ENCODE measurements at places on chromosomes 1 and 21.

- DNase-seq: no peak
Observed at GRCh38 chr1:109316506-109316905, 9.7 kb upstream of the MYBPHL start.

DNA sequence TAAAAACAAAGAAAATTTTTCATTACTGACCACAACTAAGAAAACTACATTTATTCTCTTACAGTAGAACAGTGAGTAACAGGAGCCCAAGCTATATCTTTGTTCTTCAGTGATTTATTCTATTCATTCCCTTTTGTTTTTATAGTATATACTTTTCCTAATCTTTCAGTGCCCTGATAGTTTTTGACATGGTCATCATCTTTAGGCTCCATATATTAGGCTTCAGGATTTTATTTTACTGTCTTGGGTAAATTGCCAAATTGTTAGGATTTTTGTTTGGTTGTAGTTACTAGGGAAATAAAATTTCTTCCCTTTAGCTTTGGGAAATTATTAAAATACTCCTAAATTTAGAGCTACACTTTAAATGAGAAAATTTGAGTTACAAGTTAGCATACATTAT lies 10.3 kb downstream of the FBXO28 start:
- no peak for DNase-seq

DNA sequence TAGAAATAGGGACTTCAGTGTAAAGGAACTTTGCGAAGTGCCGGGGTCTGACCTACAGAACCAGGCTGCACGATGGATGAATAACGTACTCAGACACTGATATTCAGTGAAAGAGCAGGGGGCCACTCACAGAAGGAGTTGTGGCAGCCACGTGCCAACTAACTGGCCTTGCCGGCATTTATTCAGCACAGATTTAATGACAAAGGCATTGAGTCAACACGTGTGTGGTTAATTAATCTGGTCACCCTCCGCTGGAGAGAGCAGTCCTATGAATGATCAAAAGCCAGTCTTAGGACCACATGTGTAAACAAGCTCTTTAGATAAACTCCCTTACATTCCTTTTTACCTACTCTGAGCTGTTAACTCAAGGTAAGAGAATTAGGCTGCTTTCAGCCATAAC lies 6.2 kb upstream of the B3GALT2 start:
- no peak for DNase-seq

DNA sequence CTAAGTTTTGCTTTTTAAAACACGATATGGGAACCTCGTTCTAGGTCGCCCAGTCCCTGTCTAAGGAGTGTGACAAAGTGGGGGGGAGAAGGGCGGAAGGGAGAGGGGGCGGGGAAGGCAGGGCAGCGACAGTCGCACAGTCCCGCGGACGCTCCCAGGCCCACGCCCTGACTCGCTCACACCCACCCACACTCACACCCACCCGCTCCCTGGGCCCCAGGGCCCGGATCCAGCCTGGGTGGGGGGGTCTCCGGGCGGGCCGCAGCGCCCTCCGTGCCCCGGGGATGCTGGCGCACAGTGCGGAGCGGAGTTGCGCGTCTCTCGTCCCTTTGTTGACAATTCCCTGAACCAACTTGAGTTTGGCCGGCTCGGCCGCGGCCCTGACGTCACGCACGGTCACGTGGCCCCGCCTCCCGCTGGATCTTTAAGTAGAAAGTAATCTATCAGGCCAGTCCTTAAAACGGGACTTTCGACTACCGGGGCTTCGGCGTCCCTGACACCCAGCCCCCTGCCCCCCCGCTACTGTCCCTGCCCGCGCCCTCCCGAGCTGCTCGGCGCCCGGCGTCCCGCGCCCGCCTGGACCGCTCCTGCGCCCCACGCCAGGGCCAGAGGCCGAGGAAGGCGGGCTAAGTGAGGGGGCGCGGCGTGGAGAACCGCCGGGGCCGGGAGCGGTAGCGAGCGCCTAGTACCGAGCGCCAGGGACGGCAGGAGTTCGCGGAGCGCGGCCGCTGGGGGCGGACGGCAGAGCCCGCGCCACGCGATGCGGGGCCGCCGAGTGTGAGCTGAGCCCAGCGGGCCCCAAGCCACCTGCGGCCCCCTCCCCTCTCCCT lies at the start of gene FOXD3:
Gene FOXD3, plus strand, starts transcription at position 454 of the 830 bp plus-strand sequence. CDS start 492 bp downstream, outside the sequence.
- no peak for DNase-seq

GRCh38 chr1:111217183-111217910 lies 10.2 kb upstream of the CHI3L2 start:
- no peak for DNase-seq

DNA sequence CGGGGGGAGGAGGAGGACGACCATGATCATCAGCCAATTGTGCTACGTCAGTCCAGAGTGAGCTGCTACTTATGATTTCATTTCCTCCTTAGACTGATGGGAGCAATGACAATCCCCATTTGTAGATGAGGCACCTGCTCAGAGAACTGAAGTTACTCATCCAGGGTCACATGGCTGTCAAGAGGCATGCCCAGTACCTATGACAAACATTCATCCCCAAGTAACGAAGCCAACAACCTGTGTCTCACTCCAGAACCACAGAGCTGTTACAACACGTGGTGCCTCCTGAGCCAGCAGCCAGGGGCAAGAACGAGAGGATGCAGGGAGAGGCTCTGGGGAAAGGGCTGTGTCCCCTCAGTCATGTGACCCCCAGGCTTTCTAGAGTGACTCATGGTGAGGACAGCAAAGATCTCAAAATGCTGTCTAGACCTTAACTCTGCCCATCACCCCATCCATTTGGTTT lies 93.6 kb downstream of the SIM2 start:
- DNase-seq: no peak

GRCh38 chr1:55196433-55197035 lies 18.6 kb downstream of the USP24 start:
- no peak for DNase-seq

DNA sequence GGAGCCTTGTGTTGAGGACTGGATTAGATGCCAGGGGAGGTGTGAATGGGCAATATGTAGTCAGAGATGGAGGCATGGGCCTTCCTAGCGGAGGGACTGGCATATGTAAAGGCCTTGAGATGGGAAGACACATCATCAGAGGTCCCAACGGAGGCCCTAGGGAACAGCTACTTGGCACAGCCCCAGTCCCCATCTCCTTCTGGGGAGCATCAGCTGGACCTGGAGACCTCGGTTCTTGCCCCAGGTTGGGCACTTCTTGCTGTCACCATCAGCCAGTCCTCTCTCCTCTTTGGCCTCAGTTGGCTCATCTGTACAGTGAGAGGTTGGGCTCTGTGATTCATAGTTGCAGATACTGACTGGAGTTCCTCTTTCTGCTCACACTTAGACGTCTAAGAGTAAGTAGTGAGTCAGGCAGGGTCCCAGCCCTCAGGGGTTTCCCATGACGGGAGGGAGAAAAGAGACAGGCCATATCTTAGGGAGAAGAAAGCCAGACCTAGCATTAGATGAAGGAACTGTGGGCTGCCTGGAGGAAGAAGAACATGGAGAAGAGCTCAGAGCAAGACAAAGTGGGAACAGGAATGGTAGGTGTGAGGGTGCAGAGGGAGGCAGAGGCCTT lies 3.4 kb upstream of the MARCKSL1 start:
- no peak for DNase-seq

DNA sequence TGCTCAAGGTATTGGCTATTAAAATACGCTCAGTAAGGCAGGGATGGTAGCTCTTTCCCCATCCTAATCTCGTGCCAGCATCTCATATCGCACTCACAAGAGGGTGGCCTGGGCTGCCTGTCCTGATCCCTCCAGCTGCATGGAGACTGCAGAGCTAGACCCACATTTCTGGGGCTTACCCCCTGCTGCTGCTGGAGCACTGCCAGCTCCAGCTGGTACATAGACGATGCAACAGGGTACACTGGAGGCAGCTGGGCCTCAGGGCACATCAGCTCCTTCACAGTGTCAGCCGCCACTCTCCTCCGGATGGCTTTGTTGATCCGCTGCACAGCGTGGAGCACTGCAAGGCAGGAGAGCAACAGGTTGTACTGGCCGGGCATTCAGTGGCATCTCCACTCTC lies 16.0 kb downstream of the IQGAP3 start:
- no peak for DNase-seq

DNA sequence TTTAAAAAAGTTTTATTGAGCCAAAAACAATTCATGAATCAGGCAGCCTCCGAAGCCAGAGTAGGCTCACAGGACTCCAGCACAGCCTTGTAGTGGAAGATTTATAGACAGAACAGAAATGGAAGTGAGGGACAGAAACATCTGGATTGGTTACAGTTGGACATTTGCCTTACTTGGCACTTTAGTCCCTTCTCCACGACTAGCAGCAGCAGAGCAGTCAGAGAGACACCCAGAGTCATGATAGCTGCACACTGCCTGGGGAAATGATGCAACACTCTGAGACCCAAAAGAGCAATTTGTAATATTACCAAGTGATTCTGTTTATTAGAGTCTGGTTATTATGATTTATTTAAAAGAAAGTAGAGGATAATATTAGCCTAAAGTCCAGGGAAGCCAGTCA lies 72.2 kb upstream of the KRTAP11-1 start:
- DNase-seq: no peak

DNA sequence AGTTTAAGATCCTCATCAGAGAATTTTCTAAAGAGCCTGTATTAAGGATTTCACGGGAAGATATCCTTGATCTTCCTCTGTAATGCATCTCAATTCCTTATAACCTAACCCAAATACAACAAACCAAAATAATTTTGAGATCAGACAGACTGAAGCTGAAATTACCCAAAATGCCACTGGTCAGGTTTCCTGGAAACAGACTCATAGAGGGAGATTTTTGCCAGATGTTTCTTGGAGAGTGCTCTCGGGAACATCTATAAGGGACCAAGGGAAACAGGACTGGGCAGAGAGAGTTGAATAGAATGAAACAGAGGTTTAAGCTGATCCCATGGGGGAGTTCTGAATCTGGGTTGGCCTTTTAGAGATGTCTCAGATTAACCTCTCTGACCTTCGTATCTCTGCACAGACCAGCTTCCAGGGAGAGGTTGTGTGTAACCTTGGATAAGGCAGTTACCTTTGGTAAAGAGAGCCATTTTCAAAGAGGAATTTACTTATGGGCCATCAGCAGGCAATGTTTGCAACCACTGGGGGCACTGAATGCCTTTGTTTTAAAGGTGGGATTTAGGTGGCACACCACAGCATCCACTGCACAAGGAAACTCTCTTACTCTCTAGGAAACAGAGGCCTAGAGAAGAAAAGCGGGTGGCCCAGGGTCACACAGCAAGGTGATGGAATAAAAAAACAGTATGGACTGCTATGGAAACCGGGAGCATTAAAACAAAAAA lies 130.8 kb upstream of the SGIP1 start:
- DNase-seq: no peak

DNA sequence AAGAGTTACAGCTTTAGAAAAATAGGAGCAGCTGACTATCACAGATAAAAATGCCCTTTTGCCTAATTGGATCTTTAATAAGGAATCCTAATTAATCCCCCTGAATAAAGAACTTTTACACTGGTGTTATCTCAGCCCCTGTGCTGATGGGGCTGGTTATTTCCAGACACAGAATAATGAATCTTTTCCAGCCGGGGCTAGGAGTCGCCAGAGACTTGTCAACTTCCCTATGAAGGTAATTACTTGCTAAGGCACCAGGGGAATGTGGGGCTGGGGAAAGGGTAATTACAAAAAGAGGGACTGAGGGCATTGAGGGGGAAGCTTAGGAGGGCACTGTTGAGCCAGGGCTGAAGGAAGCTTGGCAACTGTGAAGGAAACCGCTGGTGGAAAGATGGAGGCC lies 34.5 kb downstream of the HMGB4 start:
- no peak for DNase-seq

GRCh38 chr21:42120101-42120902 lies 49.2 kb downstream of the UMODL1 start:
- DNase-seq: no peak

- no peak for DNase-seq
Observed at GRCh38 chr1:14848625-14849024, 250.1 kb downstream of the KAZN start.

GRCh38 chr1:28926629-28927265 lies 12.4 kb downstream of the EPB41 start:
- DNase-seq: peak; percentile 92

DNA sequence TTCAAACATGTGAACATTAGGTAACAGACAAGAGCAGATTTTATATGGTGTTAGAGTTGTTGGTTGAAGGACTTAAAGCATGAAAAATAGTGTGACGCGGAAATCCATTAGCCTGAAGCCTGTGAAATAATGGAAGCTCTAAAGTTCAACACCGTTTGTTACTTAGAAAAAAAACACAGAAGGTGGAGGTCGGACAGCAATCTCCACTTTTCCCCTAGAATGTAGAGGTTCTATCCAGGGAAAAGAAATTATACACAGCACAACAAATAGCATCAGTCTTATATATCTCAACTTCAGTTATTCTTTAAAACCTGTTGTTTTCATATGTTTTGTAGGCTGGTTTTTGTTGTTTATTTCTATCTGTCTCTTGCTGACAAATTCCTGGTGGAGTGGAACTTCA lies 1.9 kb downstream of the RCAN3 start:
- no peak for DNase-seq

DNA sequence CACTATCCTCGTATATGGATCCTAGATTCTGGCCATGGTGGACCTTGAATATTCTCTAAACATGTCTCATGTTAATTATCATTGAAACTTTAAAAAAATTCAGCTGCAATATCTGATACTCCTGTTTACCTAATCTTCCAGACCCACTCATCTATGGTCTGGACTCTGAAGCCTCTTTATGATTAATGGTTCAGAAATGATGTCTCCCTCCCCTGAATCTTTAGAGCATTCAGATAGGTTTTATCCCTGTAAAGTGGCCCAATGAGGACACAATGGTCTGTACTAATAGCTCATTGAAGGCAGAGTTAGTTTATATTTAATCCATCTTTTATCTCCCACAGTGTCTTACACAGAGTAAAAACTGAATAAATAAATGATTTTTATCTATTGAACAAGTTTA lies 53.0 kb upstream of the DUSP10 start:
- DNase-seq: no peak

GRCh38 chr1:14339288-14339687 lies 259.2 kb upstream of the KAZN start:
- no peak for DNase-seq

GRCh38 chr1:36366091-36366661 lies 19.5 kb downstream of the STK40 start:
- peak; percentile 53 for DNase-seq

GRCh38 chr1:7680207-7680954 lies 90.7 kb upstream of the VAMP3 start:
- DNase-seq: peak; percentile 21

DNA sequence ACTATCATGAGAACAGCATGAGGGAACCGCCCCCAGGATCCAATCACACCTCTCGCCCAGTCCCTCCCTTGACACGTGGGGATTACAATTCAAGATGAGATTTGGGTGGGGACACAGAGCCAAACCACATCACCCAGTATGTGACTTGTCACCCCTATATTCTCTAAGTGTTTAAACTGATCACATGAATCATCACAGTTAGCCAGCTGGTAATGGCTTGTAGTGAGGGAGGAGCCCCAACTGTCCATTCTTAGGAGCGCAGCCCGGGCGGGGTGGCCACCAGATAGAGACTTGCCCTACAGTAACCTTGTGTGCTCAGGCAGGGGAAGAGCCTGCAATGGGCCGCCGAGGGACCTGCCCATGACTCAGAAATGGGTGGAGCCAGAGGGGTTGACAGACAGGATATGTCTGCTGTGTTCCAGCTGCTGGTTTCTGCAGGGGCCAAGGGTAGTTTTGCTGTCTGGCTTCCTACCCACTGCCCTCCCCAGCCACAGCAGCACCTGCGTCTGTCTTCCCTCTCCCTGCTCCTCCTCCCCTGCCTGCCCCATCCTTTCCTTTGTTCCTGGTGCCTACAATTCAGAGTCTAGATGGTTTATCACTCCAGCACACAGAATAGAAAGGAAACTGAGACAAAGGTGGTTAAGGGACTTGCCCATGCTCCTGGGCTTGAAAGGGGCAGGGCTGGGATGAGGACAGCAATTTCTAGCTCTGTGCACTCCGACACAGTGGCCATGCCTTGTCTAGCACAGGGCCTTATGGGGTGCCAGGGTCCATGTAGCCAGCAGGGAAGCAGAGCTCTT lies 9.2 kb downstream of the ABCG1 start:
- DNase-seq: peak; percentile 99
